SJSA1 (cell line): ENCODE measurements at places on chromosomes 1 and 21.

DNA sequence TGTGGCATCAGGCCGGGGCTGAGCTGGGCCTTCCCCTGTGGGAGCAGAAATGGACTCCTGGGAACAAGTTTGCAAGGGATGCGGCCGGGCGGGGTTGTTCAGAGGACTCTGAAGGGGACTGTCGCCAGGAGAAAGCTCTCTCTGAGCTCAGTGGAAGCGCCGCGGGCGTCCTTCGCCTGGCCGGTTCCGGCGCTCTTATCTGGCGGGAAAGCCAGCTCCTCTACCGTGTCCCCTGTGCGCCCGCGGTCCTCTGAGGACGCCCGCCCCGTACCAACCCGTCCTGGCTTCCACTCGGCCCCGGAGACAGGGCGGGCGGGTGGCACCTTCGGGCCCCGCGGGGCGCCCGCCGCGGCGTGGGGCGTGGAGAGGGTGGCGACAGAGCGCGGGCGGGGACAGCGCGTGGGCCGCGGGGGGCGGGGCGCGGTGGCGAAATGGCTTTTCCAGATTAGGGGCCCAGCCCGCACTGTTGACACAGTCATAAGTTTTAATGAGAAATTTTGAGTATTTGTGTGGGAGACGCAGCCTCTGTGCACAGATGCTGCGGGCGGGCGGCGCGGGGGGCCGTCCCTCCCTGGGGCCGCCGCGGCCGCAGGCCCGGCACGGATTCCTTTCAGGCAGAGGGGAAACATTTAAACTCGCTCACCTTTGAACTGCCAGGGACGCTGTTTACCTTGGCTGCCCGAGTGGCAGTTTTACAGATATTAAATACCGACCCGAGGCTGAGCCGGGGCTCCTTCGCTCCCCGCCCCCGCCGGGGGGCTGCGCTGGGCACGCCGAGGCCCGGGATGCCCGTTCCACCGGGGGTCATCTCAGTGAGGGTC, 70.2 kb downstream of the FOXD2 start:
- DNase-seq, result no peak

- no peak for DNase-seq
Measured at GRCh38 chr1:19922015-19922688, 1.3 kb downstream of the PLA2G2E start.

DNA sequence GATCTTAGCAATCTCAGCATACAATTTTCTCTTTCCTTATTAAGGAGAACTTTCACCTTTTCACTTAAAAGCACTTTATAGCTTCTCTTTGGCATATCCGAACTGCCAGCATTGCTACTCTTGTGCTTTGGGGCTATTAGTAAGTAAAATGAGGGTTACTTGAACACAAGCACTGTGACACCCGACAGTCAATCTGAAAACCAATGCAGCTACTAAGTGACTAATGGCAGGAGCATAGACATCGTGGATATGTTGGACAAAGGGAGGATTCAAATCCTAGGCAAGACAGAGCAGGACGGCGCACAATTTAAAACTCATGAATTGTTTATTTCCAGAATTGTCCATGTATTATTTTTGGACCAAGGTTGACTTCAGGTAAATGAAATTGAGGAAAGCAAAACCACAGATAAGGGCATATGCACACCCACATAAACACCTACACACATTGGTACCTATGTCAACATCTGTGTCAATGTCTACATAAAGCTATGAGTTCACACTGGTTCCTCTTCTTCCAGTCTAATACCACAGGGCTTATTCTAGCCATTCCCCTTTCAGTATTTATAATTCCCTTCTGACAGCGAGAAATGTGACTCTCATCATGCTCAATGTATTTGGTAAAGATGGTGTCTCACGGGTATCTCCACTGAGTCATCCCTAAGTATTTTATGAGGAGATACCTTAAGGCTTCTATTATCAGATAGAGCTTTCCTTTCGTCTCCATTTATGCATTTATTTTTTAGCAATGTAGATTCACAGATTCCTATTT, 75.3 kb upstream of the RALGPS2 start:
- DNase-seq, result no peak

DNA sequence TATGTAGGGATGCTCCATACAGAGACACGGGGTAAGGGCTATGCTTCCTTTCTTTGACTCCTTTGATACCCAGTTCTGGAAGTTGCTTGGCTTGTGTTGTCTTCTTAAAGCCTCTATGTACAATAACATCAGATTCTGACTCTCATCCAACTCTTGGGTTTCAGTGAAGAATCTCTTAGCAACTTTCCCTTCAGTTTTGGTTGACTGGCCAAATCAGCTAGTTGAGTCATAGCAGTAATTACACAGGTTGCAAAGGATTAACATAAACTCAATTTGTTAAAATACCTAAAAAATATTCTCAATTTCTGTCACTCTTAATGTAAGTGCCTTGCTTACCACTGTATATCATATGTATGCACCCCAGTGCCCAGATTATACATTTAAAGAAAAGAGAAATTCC, 9.2 kb downstream of the CD1E start:
- DNase-seq, result no peak

DNA sequence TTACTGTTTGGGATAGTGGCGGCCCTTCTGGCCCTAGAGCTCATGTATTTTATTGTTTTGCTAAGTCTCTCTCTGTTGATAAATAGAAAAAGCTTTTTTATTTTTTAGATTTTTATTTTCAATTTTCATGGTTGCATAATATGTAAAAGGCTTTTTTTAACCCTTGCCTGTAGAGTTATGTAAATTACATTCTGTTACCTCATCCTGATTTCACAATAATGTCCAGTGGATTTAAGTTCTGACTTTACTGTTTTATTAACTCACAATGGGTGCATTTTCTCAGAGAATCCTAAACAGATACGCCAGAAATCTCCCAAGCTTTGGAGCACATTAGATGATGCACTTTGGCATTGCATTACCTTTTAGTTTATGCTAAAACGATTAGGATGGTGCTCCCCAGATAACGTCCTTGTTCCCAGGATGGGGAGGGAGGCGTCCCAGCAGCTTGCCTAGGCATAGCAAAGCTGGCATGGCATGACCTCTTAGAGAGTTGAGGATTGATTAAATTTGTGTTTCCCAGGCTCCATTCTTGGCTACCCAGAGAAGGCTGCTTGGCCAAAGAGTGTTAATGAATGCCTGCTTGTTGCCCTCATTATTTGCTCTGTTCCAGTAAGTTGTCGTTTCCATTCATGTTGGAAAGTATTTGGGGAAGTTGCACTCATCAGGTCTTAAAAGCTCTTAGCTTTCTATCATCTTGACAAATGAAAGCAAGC, 17.1 kb downstream of the UTP25 start:
- DNase-seq, result no peak

- peak; percentile 95 for DNase-seq
Measured at GRCh38 chr1:113978863-113979702, at the start of gene OLFML3. TSS of gene OLFML3 (plus strand) at chr1:113979474. CDS start at chr1:113979517, 43 bp downstream.

DNA sequence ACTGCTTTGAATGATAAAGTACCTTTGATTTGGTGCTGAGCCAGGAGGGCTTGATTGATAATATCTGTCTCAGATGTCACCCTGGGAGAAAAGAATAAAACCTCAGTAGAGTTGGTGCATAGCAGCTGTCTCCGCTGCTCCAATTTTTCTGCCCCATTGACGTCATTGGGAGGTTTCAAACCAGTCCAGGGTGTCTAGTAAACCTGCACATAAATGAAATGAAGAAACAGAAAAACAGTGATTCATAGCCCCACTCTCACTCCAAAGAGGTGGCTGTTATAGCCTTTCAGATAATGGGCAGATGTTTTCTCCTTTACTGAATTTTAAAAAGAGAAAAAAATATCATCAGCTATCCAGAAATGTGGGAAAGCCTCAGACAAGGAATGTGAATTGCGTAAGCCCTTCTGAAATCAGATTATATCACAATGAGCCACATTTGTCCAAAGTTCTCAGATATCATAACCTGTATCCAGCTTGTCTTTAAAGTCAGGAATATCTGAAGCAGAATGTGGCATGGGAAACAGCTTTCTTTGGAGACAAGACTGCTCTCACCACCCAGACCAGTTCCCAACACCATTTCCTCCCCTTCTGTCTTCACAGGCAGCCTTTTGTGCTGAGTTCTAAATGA, 351.3 kb upstream of the SGIP1 start:
- no peak for DNase-seq

GRCh38 chr1:226627924-226628611, 79.5 kb downstream of the STUM start:
- no peak for DNase-seq

DNA sequence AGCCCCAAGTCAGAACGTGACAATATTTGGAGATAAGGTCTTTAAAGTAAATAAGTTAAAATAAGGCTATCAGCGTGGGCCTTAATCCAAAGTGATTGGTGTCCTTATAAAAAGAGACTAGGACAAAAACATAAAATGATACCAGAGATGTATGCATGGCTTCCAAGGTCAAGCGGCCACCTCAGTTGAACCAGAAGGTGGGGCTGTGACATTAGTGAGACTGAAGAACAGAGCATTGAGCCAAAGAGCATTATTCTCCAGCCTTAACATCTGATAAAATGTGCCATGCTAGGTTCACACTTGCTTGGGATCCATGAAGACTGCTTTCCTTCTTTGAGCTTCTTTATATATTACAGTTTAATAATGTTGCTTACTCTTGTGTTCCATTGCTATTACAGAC, 554.6 kb downstream of the PLA2G4A start:
- no peak for DNase-seq

- no peak for DNase-seq
Measured at GRCh38 chr1:100222428-100222827, 27.2 kb downstream of the DBT start.

GRCh38 chr1:226428791-226429461, 21.0 kb upstream of the PARP1 start:
- DNase-seq, result no peak

GRCh38 chr1:204927673-204928641, 57.3 kb downstream of the NFASC start:
- no peak for DNase-seq

GRCh38 chr1:40432644-40433390, 17.5 kb upstream of the ZFP69B start:
- DNase-seq, result no peak

- no peak for DNase-seq
Measured at GRCh38 chr1:4256351-4256750, 356.3 kb upstream of the C1orf174 start.

DNA sequence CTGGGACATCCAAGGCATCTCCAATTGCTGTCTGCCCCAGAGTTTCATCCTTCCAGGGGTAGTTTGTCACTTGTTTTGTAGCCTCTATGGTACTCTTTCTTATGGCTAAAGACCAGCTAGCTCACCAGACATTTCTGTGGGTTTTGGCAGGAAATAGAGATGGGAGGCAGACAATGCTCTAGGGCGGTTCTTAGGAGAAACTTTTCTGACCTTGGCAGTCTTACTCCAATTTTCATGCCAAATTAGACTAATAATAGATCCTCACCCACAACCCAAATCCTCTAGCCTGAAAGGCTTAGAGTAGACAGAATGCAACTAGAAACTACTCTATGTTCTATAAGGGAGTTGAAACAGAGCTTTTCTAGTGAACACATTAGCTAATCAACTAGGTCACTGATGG, 69.8 kb downstream of the LRIG2 start:
- DNase-seq, result no peak

DNA sequence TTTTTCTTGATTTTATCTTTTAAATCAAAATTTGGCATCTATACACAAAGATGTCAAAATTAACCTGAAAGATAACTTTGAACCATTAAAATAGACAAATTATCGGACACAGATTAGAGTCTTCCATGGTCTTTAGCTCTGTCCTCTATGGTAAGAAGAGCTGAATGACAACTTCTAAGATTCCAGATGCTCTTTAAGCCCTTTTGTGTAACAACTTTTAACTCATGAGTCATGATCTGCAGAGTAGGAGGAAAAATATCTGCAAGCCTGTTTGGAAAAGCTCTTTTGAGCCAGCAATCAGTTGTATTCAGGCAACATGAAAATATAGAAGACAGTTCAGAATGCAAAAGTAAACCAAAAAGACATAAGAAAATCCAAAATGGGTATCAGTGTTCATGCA, 37.8 kb downstream of the TTC13 start:
- no peak for DNase-seq

- DNase-seq, result no peak
Measured at GRCh38 chr1:48688102-48688760, 88.5 kb downstream of the BEND5 start.

- DNase-seq, result no peak
Measured at GRCh38 chr1:33762109-33762830, 101.6 kb upstream of the HMGB4 start.

DNA sequence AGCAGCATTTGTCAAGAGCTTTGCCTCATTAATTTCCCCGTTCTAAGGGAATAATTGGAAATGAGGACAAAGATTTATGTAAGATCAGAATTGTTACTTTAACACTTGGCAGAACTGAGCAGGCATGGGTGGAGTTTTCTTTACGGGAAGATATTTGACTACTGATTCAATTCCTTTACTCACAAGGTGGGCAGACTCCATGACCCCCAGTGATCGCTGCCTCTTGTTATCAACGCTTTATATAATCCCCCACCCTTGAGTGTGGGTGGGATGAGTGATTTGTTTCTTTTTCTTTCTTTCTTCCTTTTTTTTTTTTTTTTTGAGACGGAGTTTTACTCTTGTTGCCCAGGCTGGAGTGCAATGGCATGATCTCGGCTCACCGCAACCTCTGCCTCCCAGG, 65.3 kb upstream of the TENT5B start:
- no peak for DNase-seq

- no peak for DNase-seq
Measured at GRCh38 chr1:71565262-71565661, 484.4 kb upstream of the ZRANB2 start.

- no peak for DNase-seq
Measured at GRCh38 chr1:5828308-5828935, 163.8 kb downstream of the NPHP4 start.

DNA sequence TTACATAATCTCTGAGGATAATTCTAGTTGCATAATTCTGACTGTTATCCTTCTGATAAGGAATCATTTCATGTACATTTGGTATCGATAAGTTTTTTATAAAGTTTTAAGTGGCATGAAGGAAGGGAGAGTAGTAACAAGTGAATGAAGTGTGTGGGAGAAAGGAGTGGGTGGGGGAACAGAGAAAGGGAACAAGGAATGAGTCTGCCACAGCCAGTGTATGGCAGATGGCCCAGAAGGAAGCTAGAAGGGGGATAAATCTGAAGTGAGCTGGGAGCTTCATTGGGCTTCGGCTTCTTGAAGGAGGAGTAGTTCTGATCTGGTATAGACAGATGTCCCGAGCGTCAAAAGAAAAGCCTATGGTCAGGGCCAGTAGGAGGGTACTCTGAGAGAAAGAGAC, 18.6 kb downstream of the ZBTB40 start:
- DNase-seq, result no peak

GRCh38 chr1:41537788-41538351, 53.4 kb upstream of the EDN2 start:
- DNase-seq, result peak; percentile 74
